ENCODE measurements at places on chromosomes 7 and 10. TPM values are rescaled to one million over a fixed set of nuclear protein-coding genes. Genes with fewer than 3 reads are reported as not detected.

DNA sequence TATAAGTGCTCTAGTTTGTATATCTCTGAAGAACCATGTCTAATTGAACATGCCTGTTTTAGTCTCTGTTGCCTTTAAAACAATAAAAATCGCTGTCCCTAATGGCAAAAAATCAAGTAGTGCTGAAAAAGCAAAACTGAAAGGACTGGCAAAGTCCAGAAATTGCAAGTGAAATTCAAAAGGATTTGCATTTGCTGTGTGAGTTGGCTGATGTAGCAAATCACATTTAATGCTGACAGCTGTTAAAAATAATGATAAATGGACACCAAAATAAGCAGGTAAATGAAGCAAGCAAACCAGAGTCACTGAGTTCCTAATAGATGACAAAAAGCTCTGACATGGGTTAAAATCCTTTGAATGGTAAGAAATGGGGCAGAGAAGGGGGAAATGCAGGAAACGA is 874.1 kb downstream of the GRM8 start:
- no peak for DNase-seq

DNA sequence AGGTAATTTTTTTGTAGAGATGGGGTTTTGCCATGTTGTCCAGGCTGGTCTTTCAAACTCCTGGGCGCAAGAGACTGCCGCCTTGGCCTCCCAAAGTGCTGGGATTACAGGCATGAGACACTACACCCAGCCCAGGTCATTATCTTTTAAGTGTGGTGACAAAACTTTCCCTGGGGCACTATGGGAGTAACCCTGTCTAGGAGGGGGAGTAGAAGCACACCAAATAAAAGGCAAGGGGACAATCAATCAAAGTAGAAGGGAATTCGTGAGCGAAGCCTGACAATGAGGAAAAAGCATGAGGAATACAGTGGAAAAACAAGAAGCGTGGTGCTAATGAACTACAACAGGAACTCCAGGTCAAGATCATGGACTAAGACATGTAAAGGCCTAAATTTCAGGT is 31.4 kb downstream of the IDE start:
- no peak for DNase-seq

DNA sequence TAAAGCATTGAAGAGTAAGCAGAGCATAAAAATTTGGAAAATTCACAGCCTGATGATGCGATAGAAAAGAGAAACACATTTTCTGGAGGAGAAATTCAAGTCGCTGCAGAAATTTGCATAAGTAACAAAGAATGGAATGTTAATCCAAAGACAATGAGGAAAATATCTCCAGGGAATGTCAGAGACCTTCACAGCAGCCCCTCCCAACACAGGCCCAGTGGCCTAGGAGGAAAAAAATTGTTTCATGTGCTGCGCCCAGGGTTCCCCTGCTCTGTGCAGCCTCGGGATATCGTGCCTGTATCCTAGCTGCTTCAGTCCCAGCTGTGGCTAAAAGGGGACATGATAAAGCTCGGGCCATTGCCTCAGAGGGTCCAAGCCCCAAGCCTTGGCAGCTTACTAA is 206.8 kb downstream of the TPK1 start:
- DNase-seq = no peak

Gene AGMO
- not detected for total RNA-seq

Gene CFAP43
- total RNA-seq = not detected

- DNase-seq = no peak
These were observed 27.3 kb downstream of the ADAP1 start for GRCh38 chr7:927031-927671.

Gene FRMD4A
- total RNA-seq = 23.0 TPM

DNA sequence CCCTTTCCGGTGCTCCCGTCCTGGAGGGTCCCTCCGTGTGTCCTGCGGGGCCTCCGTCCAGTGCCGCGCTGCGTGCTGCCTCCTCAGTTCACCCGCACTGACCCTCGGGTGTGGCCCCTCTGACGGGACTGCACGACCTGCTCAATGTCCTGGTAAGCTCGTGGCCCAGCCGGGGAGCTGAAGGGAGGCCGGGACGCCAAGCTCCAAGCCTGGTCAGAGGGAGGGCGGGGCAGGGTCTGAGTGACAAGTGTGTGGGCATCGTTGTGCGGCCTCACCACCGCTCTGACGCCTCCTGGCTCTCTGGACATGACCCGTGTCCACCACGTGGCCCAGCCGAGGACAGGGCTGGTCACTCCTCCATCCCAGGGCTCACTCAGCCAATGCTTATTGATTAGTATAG is 25.9 kb downstream of the FAM20C start:
- no peak for DNase-seq

DNA sequence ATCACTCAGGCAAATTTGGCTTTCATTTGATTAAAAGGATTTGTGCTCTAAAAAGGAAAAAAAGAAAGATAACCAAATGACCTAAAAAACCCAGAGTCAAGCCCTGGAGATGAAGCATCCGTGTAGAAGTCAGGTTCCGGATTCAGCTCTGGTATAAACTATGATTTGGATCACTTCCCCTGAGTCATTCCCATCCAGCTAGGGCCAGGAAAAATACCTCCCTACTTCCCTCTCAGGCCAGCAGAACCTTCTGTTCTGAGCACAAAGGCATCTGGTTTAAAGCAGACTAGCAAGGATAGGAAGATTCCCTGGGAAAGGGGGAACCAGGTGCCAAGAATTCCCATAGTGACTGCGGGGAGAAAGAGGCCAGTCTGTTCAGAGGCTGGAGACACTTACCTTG is 25.7 kb upstream of the NDST2 start:
- no peak for DNase-seq

DNA sequence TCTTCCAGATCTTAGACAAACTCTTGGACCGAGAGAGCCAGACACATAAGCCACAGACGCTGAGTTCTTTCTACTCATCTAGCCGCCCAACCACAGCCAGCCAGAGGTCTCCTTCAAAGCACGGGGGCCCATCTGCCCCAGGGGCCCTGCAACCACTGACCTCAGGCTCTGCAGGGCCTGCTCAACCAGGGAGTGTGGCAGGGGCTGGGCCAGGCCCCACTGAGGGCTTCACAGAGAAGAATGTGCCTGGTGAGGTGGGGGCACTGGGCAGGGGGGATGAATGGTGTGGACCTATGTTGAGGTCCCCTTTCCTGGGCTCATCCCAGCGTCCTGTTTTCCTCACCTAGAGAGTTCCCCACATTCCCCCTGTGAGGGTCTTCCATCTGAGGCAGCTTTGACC is 11.4 kb downstream of the ZSWIM8 start:
- DNase-seq = no peak
